Pancreas (tissue), 10 donors: ENCODE measurements at places on chromosomes 3 and 15.

- DNase-seq = no peak
These were observed 63.8 kb downstream of the AKAP13 start for GRCh38 chr15:85444122-85444745.

- DNase-seq = no peak
These were observed 633.1 kb upstream of the TBL1XR1 start for GRCh38 chr3:177830411-177830849.

GRCh38 chr3:52231502-52232278, 6.2 kb upstream of the TLR9 start:
- peak; percentile 63 for DNase-seq

DNA sequence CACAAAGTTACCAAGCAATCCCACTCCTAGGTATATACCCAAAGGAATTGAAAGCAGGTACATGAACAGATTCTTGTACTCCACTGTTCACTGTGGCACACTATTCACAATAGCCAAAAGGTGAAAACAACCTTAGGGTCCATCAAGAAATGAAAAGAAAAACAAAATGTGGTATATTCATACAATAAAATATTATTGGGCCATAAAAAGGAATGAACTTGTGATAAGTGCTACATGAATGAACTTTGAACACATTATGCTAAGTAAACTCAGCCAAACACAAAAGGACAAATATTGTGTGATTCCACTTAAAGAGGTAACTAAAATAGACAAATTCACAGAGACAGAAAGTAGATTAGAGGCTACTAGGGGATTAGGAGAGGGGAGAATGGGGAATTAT, 55.2 kb upstream of the IMPG2 start:
- DNase-seq = no peak

- no peak for DNase-seq
These were observed 117.8 kb upstream of the MNS1 start for GRCh38 chr15:56582785-56583184.

DNA sequence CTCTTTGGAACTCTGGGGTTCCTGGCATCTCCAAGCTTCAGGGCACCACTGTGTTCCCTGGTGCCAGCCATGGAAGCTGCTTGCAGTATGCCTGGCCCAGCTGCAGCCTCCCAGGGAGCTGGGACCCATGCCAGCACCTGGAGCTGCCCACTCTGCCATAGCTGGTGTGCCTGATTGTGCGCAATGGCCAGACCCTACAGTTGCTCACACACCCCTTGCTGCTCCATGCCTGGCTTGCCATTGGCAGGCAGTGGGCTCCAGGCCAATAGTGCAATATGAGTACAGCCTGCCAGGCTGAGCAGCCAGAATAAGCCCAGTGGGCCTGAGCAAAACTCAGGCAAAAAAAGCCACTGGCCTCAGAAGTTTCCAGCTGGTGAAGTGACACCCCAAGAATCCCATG, 43.8 kb upstream of the LRRFIP2 start:
- peak; percentile 52 for DNase-seq

- no peak for DNase-seq
These were observed 18.9 kb downstream of the GBE1 start for GRCh38 chr3:81742581-81742980.

DNA sequence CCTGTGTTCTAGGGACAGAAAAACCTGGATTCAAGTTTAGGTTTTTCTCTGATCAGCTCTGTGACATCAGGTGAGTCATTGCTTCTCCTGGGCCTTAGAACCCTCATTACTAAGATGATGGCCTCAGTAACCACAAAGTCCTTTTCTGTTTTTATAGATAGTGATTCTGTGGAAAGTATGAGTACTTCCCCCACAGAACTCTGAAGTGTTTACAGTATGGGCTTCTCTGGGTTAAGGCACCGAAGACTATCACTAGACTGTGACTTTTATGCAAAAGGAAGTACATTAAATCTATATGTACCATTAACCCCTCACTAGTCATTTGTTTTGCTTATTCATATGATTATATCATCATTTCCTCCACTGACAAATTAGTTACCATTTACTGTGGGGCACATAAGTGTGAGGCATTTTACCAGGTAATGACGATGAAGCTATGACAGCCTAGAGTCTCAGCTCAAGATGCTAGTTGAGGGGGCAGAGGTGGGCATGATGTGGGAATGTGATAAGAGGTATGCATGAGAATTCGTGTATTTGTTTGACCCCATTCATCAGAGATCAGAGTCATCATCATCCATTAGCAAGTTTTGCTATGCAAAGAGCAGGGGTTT, 15.0 kb upstream of the RORA start:
- no peak for DNase-seq

DNA sequence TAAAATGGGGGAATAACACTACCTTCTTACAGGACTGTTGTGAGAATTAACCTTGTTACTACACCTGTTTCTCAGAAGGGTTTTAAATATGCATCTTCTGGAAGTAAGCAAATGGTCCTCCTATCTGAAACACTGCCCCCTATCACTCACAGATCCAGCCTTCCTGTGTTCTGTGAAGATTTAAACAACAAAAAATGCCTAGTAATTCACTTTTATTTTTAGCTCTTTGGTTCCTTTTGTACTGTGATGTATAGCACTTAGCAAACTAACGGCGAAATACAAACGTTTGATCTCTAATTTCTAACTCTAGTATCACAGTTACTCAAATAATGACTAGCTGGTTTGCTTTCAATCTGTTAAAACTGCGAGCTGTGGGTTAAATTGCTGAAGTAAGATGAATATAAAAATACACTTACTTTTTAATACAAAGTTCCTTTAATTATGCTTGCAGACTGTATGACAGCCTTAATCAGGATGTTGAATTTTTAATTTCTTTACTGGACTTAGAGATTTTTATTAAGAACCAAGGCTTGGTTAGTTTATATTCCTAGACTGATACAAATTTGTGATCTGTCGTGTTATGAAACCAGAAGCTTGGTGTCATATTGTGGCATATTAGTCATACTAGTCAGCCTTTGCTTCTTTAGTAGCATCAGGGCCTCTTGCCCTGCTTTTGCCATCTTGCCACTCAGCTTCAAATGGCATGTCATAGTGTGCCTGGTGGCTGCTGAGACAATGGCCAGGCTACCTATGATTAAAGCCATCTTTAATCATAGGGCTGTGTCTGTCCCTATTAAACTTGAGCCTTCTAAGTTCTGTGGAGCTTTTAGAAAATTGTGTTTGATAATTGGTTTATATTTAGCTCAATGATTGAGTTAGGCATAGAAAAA, 9.2 kb downstream of the EIF3J start:
- DNase-seq = no peak

DNA sequence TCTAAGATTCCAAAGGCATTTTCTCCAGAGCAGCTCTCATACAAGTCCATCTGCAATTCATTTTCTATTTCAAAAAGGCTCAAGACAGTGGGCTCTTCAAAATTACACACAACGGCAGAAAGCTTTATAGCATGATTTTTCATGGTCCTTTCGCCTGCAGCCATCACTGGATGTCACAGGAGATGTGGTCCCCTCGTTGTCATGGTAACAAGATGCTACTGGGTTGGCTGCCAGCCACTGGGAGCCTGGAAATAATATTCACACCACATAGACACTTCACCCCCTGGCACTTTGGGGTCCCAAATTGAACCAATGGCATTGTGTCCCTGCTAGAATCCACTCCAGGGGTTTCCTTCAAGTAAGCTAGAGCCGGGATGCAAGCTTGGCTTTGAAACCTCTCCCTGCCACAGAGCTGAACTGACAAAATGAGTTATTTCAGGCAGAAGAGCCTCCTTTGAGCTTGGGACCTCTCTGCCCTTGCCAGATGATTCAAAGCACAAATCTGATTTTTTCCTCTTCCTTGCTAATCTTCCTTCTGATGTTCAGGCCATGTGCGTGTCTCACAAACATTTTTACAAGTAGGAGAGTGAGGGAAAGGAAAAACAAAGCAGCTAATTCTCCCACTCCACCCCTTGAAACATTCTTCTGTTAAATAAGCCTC, 512.6 kb upstream of the ADAMTS9 start:
- DNase-seq = no peak

DNA sequence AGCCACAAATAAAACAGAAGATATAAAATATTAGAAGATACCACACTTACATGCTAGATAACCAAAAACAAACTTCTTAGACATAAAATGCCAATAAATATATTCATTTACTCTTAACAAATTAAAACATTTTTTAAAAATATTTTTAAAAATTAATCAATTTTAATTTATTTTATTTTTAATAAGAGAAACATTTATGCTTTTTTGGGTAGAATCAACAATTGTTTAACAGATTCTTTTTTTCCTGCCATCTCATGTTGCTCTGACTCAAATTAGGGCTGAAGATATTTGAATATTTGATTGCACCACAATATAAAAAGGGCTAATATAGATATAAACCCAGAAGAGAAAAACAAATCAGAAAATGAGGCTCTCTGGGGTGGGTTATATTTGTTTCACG, 172.6 kb downstream of the GOLGA6L6 start:
- DNase-seq = no peak

GRCh38 chr3:119759962-119760361, 21.9 kb upstream of the NR1I2 start:
- DNase-seq = no peak

GRCh38 chr15:50415752-50416404, 8.3 kb upstream of the USP8 start:
- DNase-seq = no peak

- no peak for DNase-seq
These were observed 20.7 kb upstream of the SLC28A1 start for GRCh38 chr15:84863565-84864443.

DNA sequence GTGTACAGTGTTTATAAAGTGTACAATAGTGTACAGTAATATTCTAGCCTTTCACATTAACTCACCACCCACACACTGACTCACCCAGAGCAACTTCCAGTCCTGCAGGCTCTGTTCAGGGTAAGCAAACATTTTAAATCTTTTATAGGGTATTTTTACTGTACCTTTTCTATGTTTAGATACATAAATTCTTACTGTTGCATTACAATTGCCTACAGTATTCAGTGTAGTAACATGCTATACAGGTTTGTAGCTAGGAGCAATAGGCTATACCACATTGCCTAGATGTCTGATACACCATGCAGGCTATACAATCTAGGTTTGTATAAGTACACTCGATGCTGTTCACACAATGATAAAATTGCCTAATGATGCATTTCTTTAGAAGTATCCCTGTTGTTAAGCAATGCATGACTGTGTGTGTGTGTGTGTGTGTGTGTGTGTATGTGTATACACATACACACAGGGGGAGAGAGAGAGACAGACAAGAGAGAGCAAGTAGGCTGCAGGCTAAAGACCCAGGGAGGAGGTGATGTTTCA, 72.5 kb upstream of the PRR23C start:
- DNase-seq = no peak

GRCh38 chr3:94028093-94028837, at the start of gene STX19:
Gene STX19 (minus strand): TSS chr3:94028597. CDS start chr3:94015269, 13,328 bp downstream.
- peak; percentile 30 for DNase-seq

DNA sequence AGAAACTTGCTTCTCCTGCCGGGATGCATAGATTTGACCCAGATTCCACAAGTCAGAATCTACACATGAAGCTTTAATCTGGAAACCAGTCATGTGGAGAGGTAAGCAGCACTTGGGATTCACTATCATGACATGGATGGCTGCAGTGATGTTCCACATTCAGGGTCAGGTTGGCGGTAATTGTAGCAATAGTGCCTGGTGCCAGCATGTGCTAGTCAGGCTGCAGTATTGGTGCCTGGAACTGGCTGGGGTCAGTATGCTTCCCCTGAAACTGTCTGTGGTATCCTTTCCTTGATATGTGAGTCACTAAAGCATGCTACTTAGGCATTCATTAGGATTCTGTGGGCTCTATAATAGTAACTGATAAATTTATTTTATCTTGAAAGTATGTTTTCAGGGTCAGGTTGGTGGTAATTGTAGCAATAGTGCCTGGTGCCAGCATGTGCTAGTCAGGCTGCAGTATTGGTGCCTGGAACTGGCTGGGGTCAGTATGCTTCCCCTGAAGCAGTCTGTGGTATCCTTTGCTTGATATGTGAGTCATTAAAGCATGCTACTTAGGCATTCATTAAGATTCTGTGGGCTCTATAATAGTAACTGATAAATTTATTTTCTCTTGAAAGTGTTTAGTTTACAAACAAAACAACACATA, 1439.2 kb downstream of the ZPLD1 start:
- no peak for DNase-seq

DNA sequence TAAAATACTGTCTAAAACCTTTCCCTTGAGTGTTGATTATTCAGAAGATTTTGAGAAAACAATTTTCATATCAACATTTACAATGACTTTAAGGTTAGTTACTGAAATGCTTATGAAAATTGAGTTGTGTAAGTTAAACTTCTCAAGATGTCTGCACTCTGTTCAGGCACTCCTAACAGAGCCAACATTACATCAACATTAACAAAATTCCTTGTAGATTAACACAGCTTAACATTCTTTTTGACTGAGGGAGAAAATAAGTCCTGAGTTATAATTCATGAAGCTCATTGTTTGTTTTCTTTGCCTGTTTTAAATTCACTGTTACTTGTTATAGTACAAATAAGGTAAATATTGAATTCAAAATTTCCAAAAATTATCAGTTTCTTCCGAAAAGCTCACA, 9.0 kb downstream of the ACKR4 start:
- DNase-seq = no peak

GRCh38 chr15:42344763-42345162, 14.5 kb upstream of the CAPN3 start:
- no peak for DNase-seq

DNA sequence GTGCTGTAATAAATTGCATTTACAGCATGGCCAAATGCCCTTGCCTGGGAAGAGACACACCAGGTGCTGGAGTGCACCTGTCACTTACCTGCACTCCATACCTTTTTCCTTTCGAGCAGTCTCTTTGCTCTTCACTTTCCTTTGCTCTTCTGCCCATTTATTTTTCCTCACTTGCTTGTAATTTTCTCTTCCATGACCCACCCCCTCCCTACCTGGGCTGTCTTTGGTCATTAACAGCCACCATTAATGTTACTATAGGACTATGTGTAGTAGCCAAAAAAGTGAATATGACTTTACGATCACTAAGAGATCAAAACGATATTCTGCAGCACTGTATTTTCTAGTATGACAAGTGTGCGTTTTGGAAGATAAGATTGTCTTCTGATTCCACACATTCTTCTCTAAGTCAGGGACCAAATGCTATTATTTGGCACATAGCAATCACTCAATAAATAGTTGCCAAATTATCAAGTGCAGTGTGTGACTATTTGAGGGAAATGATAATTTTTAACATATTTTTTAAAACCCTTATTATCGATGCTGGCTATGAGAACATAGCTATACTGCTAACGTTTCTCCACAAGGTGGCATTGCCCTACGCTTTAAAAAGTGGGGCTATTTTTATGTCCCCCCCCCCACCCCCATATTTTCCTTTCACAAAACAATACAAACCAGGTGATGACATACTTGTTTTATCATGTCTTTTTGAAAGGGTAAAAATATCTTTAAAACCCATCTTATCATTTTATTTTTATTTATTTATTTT, 114.4 kb downstream of the GHSR start:
- no peak for DNase-seq

- DNase-seq = no peak
These were observed 43.3 kb downstream of the ZNF609 start for GRCh38 chr15:64503640-64504039.

DNA sequence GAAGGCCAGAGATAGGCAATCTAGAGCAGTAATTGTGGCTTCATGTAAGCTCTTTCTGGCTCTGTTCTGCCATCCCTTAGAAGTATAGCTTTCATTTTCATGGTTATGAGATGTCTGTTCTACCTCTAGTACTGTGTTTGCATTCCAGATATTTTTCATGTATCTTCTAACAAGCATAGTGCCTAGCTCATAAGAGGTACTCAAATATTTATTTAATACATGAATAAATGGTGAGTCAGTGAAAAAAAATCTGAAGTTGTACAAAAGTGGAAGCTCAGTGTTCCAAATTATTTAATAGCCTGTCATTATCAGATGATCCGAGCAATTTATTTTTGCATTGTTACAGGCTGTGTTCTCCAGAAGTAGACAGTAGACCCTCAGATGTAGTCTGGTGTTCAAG, 64.3 kb downstream of the OXSM start:
- DNase-seq = no peak
